H4 (cell line): ENCODE measurements at places on chromosomes 1 and 21. TPM values are rescaled to one million over a fixed set of nuclear protein-coding genes. Genes with fewer than 3 reads are reported as not detected.

Gene BCAN
- 0.06 TPM in 1 of 2 replicates, not detected in the other for total RNA-seq

DNA sequence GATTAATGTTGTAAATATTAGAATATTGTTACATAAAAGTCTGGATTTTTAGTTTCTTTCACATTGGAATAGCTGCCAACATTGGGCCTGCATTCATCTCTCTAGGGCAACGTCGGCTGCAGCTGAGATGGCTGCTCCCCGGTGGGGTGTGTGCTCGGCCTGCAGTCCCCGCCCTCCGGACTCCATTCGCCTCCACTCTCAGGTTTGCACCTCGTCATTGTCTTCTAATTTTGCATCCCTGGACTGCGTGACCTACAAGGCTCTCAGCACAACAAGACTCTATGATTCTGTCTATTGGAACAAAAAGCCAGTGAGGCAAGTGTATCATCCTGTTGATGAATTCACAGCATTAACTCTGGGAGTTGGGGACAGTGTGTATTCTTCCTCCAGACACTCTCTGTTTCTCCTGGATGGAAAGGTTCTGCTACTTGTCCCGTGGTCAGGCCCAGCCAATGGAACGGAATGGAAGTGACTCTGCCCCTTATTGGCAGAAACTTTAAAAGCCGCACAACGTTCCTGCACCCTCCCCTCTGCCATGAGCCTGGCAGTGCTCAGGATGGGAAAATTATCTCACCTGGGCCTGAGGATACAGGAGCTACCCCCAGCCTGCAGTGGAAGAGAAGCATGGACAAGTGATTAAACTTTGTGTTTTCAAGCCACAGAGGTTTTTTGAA, 105.0 kb upstream of the SAMD11 start:
- no peak for DNase-seq

- no peak for DNase-seq
Observed at GRCh38 chr1:58155418-58156123, 391.0 kb downstream of the OMA1 start.

DNA sequence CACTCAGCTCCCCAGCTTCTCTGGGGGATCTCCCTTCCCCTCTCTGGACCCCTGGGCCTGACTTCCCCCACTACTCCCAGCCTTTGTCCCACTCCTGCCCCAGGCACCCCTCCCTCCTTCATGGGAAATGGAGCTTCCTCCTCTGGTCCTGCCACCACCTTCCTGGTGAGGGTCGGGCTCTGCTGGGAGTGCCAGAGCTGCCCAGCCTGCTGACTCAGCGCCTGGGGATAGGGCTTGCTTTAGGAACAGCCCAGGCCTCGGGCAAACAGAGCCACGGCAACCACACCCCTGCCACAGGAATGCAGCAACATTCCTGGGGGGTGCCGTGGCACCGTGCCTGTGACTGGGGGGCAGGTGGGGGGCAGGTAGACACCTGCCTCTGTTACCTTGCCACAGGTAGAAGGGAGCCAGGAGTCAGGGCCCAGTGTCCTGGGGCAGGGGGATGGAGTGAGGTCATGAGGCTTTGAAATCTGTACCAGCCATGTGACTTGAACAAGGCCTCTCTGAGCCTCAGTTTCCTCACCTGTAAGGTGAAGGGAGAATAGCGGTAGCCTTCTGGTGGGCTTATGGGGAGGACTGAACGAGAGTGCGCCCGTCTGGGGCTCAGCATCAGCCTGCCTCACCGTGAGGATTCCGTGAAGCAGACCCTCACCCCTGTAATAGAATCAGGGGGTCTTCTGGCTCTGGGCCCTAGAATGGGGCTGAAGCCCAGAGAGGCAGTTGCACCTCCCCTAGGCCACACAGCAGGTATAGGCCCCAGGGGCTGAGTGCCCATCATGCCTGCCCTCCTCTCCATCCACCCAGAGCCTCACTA, 17.8 kb upstream of the EPHA2 start:
- peak; percentile 90 for DNase-seq

- no peak for DNase-seq
Observed at GRCh38 chr1:36722871-36723270, 240.2 kb upstream of the CSF3R start.

DNA sequence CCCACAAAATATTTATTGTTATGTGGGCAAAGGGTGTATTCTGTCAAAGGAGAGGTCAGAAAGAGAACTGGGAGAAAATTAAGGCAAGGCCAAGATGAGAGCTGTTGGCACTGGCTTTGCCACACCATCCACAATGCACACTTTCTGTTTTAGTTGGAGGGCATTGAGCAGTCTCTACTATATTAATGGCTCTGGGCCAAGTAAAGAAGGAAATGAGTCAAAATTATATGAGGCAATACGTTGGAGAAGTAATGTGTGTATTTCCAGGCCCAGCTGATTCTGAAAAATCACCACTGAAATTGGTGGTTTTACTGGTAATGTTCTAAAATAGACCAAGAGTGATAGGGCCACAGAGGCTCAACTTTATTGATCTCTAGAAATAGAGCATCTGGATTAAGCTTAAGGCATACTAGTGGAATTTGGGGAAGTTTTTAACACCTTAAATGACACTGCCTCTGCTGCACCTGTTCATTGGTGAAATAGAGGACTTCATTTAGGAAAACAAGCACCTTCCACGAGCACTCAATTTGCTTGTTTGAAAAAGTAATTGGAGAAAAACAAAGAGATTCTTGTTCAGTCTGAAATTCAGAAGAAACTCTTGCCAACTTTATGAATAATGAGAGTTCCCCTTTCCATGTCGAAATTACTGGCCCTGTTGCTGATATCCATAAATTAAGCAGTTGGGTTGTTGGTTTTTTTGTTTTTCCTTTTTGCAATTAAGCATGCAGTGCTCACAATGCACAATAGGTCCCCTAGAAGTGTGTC, 424.9 kb downstream of the ADGRL2 start:
- DNase-seq, result peak; percentile 23

GRCh38 chr1:156460525-156460924, 40.0 kb downstream of the MEF2D start:
- no peak for DNase-seq

Gene ARTN
- total RNA-seq, result 0.25 TPM in 1 of 2 replicates, not detected in the other

DNA sequence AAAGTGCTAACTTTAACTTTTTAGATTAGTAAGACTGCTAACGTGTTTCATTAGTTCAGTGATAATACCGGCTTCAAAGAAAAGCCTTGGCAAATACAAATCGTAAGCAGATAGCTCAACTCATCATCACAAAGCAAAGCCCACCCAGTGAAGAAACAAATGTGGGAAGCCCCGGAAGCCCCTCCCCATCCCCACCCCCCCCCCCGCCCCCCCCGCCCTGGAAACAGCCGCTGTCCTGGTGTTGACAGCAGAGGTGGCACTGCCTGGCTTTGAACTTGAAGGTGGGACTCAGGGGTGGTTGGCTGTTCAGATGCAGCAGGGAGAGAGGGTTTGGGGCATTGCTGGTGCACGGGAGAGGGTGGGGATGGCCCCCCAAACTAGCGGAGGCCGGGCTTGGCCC, 14.1 kb downstream of the PDXK start:
- DNase-seq, result no peak

DNA sequence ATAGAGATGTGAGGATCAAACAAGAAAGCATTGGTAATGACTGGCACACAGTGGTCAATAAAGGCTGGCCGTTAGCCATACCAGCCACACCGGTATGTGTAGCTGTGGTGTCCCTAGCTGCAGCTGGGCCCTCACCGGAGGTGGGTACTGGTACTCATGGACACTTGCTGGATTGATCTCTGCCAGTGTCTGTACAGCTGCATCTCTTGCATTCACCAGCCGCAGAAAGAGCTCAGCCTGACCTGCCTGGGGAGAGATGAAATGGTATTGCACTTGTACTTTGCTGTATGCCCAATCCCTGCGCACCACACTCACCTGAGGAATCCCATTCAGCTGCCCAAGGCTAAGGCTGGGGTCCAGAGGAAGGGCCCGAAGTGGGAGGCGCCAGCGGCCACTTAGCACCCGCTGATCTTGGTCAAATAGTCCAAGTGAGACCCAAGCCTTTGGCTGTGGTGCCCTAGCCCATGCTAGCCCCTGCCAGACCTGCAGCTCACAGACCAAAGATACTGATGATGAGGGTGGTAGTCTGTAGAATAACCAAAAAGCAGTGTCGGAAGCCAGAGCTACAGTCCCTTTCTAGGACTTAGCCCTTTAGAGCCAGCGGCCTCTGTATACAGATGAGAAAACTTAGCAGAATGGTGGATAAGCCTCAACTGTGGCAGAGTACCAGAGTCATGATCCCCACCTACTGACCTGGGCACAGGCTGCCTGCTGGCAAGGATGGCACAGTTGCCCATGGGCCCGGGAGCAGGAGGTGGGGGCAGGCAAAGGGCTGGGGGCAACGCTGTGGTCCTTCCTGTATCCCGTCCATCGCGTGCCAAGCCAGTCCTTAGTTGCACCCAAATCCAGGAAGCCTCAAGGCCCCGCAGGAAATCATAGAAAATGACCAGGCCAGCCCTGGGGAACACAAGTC, 3.0 kb downstream of the CCDC17 start:
- DNase-seq, result no peak
